ENCODE measurements at places on chromosomes 7 and 10. TPM values are rescaled to one million over a fixed set of nuclear protein-coding genes. Genes with fewer than 3 reads are reported as not detected.

DNA sequence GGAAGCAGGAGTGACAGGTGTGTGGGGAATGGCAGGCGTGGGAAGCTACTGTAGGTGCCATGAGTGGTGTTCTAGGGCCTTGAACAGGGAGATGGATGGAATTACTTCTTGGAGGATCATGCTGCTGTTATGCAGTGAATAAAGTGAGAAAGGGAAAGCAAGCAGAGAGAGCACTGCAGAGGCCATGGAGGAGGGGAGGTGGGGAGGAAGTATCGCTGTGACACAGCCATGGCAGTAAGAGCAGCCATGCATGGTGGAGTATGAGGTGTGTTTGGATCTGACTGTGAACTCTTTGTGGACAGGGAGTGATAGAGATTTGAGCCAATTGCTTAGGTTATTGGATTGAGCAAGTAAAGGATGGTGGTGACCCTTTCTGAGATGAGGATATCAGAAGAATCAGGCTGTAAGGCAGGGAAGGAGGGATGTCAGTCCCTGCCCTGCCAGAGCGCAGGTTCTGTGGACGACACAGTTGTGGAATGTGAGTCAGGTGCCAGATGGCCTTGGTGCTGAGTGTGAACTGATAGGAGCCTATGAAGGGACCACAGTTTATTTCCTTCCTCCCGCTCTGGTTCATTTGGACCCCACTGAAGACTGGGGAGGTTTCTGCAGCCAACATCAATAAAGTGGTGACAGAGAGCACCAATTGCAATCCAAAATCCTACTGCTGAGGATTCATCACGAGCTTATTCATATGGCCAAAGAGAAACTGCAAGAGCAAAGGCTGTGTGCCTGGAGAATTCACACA is 105.5 kb upstream of the TMEM72 start:
- no peaks in the 10 kb centered on the region for H3K4me1 ChIP-seq
- no peaks in the 10 kb centered on the region for H3K27me3 ChIP-seq
- DNase-seq: no peak

GRCh38 chr10:113041841-113042750 is 92.0 kb downstream of the TCF7L2 start:
- no peak overlapping the region for H3K4me3 ChIP-seq
- no peaks in the 10 kb centered on the region for H3K36me3 ChIP-seq
- H3K27ac ChIP-seq: no peak overlapping the region
- H3K4me1 ChIP-seq: no peaks in the 10 kb centered on the region
- DNase-seq: no peak

The RBP4 gene
- 77.4 TPM for total RNA-seq

GRCh38 chr10:11243425-11244222 is 226.0 kb downstream of the CELF2 start:
- no peak for DNase-seq
- H3K36me3 ChIP-seq: no peaks in the 10 kb centered on the region
- H3K4me1 ChIP-seq: no peaks in the 10 kb centered on the region
- H3K27me3 ChIP-seq: no peaks in the 10 kb centered on the region
- no peak overlapping the region for H3K27ac ChIP-seq

DNA sequence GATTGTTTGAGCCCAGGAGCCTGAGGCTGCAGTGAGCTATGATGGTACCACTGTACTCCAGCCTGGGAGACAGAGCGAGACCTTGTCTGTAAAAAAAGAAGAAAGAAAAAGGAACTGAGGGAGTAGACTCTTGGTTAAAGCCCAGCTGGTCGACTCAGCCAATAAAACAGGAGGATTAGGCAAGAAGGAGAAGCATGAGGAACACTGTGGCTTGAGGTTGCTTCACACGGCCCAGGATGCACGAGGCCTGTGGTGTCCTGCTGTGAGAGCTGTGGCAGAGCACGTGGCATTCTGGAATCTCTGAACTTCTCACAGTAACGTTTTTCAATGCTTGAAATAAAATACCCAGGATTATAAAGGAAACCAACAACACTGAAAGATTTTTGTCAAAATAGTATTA is 93.3 kb downstream of the CUL2 start:
- H3K27me3 ChIP-seq: no peaks in the 10 kb centered on the region
- H3K36me3 ChIP-seq: no peaks in the 10 kb centered on the region
- DNase-seq: no peak
- no peak overlapping the region for H3K4me3 ChIP-seq

GRCh38 chr10:75746356-75746755 is 314.9 kb downstream of the LRMDA start:
- H3K36me3 ChIP-seq: no peaks in the 10 kb centered on the region
- DNase-seq: peak; percentile 63
- no peaks in the 10 kb centered on the region for H3K27me3 ChIP-seq
- no peak overlapping the region for H3K4me3 ChIP-seq

- H3K27ac ChIP-seq: no peak overlapping the region
- DNase-seq: no peak
- H3K36me3 ChIP-seq: no peaks in the 10 kb centered on the region
- H3K4me1 ChIP-seq: no peaks in the 10 kb centered on the region
- H3K4me3 ChIP-seq: no peak overlapping the region
These were observed 56.5 kb downstream of the SHTN1 start for GRCh38 chr10:116948530-116948870.

The SP4 gene
- 11.2 TPM for total RNA-seq

- no peak overlapping the region for H3K4me3 ChIP-seq
- H3K36me3 ChIP-seq: no peaks in the 10 kb centered on the region
- H3K4me1 ChIP-seq: no peaks in the 10 kb centered on the region
- no peak overlapping the region for H3K27ac ChIP-seq
These were observed 129.9 kb downstream of the ABCA13 start for GRCh38 chr7:48301201-48301600.

DNA sequence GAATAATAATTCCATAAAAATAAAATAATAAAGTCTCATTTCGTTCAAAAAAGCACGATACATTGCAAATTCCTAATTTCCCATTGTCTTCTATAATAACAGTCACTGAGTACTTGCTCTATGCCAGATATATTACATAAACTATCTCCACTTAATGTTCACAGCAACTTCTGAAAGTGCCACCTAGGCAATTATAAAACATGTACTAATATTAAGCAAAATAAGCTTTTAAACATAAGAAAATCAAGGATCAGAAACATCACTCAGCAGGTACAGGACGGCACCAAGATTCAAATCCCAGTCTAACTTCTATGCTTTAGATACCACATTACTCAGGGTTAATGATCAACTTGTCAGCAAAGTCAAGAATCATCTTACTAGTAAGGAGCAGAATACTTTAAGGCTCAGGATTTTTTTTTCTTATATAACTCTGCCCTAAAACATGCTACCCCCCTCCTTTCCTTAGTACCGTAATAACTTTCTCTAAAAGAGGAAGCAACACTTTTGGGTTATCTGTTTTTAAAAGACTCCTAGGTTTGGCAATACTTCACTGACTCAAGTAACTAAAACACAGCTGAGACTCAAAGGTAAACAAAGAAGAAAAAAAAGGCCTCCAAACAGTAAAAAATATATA is 51.3 kb downstream of the USP6NL start:
- DNase-seq: peak; percentile 70
- H3K27me3 ChIP-seq: no peaks in the 10 kb centered on the region
- H3K36me3 ChIP-seq: no peaks in the 10 kb centered on the region
- H3K4me3 ChIP-seq: no peak overlapping the region

DNA sequence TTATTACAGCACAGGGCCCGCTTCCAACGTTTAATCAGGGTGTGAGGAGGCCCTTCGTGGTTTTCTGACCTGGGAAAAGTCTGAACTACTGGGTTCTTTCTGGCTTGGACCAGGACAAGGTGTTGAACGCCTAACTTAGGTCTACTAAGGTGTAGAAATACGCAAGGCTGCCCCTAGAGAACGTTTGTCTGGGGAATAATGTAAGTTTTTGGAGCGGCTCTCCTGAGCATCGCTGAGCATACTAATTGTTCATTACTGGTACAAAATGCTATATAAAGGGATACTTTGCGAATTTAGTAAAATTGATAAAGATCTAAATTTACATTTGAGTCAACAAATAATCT is 32.4 kb upstream of the TOMM7 start:
- H3K36me3 ChIP-seq: no peaks in the 10 kb centered on the region
- H3K4me1 ChIP-seq: no peaks in the 10 kb centered on the region
- H3K27me3 ChIP-seq: no peaks in the 10 kb centered on the region

DNA sequence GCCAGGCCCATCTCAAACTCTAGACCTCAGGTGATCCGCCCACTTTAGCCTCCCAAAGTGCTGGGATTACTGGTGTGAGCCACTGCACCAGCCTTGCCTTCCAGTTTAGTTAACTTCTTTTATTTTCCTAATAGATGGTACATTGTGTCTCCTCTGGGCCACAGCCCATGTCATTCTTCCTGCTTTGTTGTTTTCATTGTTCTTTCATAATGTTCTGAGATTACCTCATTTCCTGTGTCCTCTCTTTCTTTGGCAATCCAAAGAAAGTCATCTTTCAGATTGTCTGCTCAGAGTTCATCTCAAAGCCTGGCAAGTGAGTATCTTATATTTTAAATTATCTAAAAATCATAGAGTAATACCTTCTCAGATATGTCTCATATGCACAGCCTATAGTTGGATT is at the start of gene OLAH:
TSS of gene OLAH (plus strand) at position 270 of the 400 bp plus-strand sequence. CDS start 3,346 bp downstream, outside the sequence.
- no peak within 1 kb of the TSS for H3K27ac ChIP-seq
- H3K4me3 ChIP-seq: no peak within 1 kb of the TSS
- no peaks in the 10 kb centered on the region for H3K36me3 ChIP-seq
- H3K4me1 ChIP-seq: no peaks in the 10 kb centered on the region

DNA sequence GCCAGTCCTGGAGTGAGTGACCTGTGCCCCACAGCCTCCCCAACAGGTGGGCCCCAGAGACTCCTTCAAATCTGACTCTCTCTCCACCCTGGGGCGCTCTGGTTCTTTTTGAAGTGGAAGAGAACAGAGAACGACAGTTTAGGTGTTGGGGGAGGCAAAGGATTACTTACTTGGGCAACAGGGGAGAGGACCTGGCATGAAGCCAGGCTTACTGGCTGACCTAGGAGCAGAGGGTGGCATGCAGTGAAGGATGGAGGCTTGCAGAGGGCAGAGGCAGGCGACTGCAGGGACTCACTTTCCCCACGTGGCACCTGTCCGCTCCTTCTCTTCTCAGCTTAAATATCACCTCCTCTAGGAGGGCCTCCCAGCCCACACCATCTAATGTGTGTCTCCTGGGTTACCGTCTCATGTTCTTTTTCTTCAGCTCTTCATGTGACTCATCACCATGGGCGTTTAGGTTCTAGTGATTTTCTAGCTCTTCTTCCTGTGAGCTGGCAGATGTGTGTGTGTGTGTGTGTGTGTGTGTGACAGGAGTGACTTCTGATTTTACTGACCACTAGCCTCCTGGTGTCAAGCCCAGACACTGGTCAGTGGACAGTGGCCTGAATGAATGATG is 15.5 kb downstream of the LZTS2 start:
- H3K36me3 ChIP-seq: no peaks in the 10 kb centered on the region
- no peaks in the 10 kb centered on the region for H3K4me1 ChIP-seq
- H3K27ac ChIP-seq: no peak overlapping the region
- H3K4me3 ChIP-seq: no peak overlapping the region

GRCh38 chr10:93542358-93542791 is 24.1 kb upstream of the FFAR4 start:
- H3K27me3 ChIP-seq: no peaks in the 10 kb centered on the region
- no peak overlapping the region for H3K4me3 ChIP-seq
- H3K27ac ChIP-seq: no peak overlapping the region

GRCh38 chr7:129652914-129653313 is 41.4 kb downstream of the NRF1 start:
- no peak overlapping the region for H3K27ac ChIP-seq
- H3K36me3 ChIP-seq: peaks cover 3% of the 10 kb centered on the region
- no peaks in the 10 kb centered on the region for H3K4me1 ChIP-seq
- no peak overlapping the region for H3K4me3 ChIP-seq
- no peak for DNase-seq
- H3K27me3 ChIP-seq: no peaks in the 10 kb centered on the region

DNA sequence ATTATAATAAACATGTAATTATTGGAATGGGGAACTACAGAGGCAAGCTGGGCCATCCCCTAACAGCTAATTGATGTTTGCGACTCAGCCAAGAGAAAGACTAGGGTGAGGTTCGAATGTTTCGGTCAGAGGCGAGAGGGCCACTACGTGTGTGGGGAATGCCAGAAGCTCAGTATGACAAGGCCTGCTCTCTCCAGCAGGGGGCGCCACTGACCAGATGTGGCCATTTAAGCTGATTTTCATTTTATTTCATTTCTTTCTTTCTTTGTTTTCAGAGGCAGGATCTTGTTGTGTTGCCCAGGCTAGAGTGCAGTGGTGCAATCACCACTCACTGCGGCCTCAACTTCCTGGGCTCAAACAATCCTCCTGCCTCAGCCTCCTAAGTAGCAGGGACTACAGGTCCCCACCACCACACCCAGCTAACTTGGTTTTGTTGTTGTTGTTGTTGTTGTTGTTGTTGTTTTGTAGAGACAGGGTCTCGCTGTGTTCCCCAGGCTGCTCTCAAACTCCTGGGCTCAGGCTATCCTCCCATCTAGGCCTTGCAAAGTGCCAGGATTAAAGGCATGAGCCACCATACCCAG is 38.1 kb downstream of the TMEM130 start:
- no peaks in the 10 kb centered on the region for H3K4me1 ChIP-seq
- no peaks in the 10 kb centered on the region for H3K27me3 ChIP-seq
- H3K4me3 ChIP-seq: no peak overlapping the region
- H3K27ac ChIP-seq: no peak overlapping the region

The TWIST1 gene
- 1.3 TPM for total RNA-seq

GRCh38 chr10:23001901-23002516 is 74.2 kb downstream of the ARMC3 start:
- no peaks in the 10 kb centered on the region for H3K27me3 ChIP-seq
- peak; percentile 92 for DNase-seq
- peak overlapping the region; percentile 31 for H3K4me3 ChIP-seq
- H3K27ac ChIP-seq: no peak overlapping the region
- H3K4me1 ChIP-seq: no peaks in the 10 kb centered on the region

The OPN1SW gene
- total RNA-seq: not detected

GRCh38 chr7:15567652-15568051 is 5.8 kb upstream of the AGMO start:
- H3K27me3 ChIP-seq: no peaks in the 10 kb centered on the region
- no peak overlapping the region for H3K4me3 ChIP-seq
- H3K27ac ChIP-seq: no peak overlapping the region
- H3K4me1 ChIP-seq: no peaks in the 10 kb centered on the region
- DNase-seq: no peak

GRCh38 chr10:11668847-11669610 is 57.6 kb upstream of the USP6NL start:
- no peak overlapping the region for H3K4me3 ChIP-seq
- no peak overlapping the region for H3K27ac ChIP-seq
- H3K36me3 ChIP-seq: no peaks in the 10 kb centered on the region

The COL26A1 gene
- total RNA-seq: 1.2 TPM

DNA sequence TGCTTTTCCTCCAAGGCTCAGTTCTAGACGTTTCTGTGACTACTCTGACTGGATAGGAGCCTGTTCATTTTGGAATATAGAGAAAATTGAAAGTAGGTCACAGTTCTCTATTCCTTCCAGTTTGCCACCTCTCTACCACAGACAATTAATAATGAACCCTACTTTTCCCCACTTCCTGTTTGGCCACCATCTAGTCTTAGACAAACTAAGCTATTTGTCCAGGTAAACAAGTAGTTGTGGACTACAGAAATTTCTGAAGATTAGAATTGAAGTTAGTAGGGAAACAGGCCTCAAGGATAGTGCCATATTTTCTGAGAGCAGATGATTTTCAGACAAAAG is 87.0 kb downstream of the AUTS2 start:
- peaks cover 5% of the 10 kb centered on the region for H3K4me1 ChIP-seq
- H3K27me3 ChIP-seq: no peaks in the 10 kb centered on the region
- H3K4me3 ChIP-seq: no peak overlapping the region
- no peak overlapping the region for H3K27ac ChIP-seq
- H3K36me3 ChIP-seq: no peaks in the 10 kb centered on the region

All from kidney (tissue), 22 donors.